ENCODE measurements at places on chromosomes 2 and 18.

DNA sequence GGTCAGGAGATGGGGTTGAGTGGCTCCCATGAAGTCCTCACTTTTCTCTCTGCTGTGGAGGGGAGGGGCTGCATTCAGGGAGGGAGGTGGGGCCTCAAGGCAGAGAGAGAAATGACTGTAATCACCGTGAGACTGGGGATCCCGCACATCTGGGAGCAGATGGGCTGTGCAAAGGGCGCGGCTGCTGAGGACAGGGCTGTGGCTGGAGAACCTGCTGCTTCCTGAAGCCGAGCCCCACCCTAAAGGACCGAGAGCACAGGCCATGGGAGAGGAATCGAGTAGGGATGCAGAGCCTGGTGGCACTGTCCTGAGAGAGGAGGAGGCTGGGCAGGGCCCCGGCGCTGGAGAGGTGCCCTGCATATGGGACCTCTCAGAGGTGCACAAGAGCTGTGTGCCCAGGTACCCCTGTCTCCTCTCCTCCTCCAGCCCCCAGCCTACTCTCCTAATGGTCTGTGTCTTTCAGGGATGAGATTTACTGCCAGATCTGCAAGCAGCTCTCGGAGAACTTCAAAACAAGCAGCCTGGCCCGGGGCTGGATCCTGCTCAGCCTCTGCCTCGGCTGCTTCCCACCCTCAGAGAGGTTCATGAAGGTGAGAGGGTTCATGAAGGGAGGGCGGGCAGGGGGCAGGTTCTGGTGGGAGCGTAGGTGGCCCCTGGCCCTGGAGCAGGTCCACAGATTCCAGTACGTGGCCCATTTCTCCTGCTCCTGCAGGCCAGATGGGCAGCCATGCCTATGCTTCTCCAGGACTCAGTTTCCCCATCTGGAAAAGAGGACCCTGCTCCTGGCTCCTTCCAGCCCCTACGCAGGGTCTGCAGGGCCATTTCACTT, 25.9 kb upstream of the GPR17 start:
- no peak for DNase-seq

DNA sequence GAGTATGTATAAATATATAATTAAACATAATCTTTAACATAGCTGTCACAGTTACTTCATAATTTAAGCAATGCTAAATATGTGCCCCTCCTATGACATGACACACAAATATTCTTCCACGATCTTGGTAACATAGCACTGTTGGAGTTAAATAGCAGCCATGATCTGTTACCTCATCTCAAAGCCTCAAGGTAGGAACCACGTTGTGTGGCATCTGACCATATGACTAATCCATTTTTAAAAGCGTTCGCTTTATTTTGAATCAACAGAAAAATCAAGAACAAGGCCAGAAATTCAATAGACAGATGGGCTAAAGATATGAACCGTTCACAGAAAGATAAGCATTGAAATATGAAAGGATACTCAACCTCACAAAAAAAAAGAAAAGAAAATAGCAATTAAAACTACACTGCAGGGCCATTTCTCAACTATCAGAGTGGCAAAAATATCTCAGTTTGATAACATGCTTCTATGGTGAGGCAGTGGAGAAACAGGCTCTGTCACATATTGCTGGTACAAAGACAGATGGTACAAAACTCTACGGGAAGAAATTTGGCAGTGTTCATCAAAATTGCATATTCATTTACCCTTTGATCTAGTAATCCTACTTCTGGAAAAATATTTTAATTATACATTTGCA, 105.9 kb downstream of the TMX3 start:
- DNase-seq = no peak

GRCh38 chr18:75269124-75269680, 58.6 kb downstream of the TSHZ1 start:
- DNase-seq = no peak

- no peak for DNase-seq
These were observed 281.8 kb downstream of the NCKAP5 start for GRCh38 chr2:133286326-133286922.

- peak; percentile 87 for DNase-seq
These were observed 5.9 kb upstream of the RPL37A start for GRCh38 chr2:216492597-216493333.

DNA sequence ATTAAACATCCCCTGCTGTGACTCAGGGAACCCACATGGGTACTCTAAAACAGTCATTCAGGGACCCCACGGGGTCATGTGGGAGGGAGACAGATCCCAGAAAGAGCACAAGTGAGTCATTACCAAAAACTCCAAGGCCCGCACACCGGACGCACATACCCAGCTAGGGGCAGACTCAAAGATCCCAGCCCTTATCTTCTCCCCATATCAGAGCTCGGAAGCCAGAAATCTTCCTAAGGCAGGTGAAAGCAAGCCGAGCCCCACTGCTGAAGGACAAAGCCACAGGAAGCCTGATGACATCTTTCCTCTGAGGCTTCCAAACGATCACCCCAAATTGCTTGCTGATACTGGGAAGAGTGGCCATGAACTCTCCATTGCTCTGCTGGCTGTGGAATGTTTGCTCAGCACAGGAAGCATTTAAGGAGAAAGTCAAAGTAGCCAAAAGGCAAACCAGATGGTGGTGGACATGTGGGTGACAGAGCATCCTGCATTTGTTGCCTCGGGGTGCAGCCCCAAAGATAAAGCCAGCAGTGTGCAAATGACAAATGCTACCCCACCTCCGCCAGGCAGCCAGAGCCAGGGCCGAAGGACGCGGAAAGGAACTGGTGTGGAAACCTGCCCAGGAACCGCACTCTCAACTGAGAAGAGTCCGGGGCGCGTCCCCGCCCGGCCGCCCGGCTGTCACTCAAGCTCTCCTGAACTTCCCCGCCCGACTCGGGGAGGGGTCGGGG, 784 bp downstream of the ACTR1B start:
- peak; percentile 89 for DNase-seq

GRCh38 chr2:70960833-70961647, 17.4 kb upstream of the ANKRD53 start:
- no peak for DNase-seq

- peak; percentile 56 for DNase-seq
These were observed 163.6 kb downstream of the NAPG start for GRCh38 chr18:10689236-10690034.

DNA sequence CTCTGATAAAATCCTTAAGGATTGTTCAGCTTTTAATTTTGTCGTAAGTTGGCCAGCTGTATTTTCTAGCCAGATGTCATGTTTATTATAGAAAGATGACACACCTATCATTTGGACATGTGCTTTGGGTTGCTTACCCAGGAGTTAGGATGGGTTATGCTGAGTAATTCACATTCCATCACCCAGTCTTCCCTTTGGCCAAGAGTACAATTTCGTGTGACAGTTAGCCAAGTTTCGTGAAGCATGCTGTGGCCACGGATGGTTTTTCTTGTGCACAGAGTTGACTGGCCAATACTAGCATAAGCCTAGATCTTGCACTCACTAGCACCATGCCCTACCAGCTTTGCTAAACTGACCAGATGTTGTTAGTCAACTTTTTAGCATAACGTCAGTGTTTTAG, 5.8 kb downstream of the MAPRE3 start:
- DNase-seq = peak; percentile 89

DNA sequence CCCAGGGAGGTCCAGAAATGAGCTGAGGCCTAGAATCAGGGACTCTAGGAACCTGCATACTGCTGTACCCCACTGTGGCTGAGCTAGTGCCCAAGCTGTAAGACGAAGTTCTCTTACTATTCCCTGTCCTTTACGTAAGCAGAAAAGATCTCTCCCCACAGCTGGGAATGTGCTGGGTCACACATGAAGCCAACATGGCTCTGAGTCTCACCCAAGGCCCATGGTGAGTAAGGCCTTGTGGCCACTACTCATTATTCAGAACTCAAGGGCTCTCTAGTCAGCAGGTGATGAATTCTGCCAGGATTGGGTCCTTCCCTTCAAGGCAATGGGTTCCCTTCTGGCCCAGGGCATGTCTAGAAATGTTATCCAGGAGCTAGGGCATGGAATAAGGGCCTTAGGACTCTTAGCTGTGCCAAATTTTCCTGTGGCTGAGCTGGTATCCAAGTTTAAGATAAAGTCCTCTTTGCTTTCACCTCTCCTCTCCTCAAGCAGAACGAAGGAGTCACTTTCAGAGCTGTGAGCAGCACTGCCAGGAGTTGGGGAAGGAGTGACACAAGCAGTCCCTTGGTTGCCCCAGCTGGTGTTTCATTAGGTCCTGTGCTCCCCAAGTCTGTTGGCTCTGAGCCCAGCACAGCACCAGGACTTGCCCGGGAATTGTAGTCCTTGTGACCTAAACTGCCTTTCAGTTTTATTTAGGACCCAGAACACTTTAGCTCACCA, 707.6 kb downstream of the SLC4A3 start:
- DNase-seq = no peak

GRCh38 chr2:46257476-46257875, 39.7 kb upstream of the EPAS1 start:
- DNase-seq = peak; percentile 61

DNA sequence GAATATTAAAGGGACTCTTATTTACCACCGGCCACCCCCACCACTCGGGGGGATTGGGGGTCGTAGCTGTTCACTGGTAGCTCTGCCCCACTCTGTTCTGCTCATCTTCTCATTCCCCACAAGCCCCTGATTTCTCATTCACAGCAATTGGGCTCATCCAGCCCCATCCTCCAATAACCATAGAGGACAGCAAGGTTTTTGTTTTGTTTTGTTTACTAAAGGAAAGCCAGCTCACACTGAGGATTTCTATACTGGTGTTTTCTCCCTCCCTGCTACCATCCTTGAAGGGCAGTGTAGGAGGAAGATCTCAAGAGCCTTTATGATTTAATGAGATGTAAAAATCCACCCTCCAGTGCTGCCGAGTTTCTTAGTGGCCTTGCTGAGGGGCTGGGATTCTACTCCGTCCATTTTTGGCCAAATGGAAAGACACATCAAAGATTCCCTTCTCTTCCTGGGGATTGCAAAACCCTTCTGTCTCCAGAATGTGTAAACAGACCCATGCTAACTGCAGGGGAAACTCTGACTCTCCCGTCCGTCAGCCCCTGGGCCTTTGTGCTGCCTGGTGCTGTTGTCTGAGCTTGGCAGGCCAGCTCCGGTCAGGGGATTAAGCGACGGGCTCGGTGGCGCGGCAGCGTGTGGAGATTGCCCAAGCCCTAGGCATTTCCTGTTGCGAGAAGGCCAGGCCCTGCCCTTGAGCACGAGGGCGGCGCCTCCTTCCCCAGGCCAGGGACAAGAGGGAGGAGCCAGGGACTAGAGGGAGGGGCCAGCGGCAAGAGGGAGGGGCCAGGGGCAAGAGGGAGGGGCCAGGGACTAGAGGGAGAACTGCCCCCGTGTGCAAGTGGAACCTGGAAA, 165.0 kb downstream of the ANTXR1 start:
- peak; percentile 88 for DNase-seq

GRCh38 chr2:136154384-136154783, 36.4 kb upstream of the CXCR4 start:
- DNase-seq = no peak

DNA sequence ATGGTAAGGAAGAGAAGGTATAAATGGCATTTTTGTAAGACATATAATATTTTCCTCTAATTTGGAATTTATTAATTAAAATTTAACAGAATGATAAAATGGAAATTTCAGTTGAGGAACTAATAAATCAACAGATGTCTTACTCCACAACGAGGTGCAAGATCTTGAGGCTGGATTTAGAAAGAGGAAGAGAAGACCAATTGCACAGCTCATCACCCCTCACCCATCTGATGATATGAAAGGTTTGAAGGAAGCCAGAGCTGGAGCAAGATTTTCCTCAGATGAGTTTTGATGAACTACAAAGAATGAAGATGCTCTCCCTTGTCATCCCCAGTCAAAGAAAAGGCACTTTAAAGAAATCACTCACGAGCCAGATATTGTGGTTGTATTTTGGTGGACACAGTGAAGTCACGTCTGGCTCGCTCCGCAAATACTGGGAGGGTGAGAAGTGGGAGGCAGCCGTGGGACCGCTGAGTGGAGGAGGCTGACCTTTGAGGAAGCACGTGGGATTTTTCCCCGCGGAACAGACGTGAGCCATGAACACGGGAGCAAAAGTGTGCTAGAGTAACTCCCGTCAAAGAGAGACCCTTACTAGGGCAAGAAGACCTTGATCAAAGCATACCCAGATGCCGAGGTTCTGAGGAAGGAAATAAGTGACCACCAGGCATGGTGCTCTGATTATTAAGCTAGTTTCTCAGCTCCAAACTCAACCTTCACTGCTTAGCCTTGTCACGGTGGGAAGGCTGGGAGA, 511.4 kb downstream of the RNF144A start:
- no peak for DNase-seq

GRCh38 chr2:118356051-118356450, 267.8 kb downstream of the INSIG2 start:
- no peak for DNase-seq

DNA sequence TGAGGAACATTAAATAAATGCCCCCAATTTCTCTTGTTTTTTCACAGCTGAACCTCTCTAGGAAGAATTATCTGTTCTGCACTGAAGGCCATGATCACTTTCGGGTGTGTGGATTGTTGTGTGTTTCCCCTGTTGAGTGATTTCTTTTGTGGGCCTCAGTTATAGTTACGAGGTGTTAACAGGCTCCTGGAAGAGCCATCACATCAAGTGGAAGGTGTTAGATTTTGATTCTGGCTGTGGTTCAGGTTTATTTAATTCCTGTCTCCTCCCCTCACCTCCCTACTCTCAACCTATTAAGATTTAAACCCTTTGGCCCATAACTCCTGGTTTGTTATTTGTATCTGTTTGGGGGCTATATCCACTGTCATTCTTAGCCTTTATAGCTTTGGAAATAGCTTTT, 182.8 kb downstream of the AGPS start:
- no peak for DNase-seq

DNA sequence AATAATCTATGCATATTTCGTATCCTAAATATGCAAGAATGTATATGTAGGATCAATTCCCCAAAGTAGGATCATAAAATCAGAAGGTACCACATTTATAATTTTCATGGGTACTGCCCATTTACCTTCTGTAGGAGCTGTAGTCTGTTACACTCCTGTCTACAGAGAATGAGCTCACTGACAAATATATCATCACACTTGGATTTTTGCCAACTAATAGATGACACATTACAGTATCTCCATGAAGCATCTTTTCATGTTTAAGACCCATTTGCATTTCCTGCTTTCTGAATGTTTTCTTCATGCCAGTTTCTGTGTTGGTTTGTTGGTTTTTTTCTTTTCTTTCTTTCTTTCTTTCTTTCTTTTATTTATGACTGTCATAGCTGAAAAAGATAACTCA, 70.9 kb upstream of the EML6 start:
- peak; percentile 46 for DNase-seq

DNA sequence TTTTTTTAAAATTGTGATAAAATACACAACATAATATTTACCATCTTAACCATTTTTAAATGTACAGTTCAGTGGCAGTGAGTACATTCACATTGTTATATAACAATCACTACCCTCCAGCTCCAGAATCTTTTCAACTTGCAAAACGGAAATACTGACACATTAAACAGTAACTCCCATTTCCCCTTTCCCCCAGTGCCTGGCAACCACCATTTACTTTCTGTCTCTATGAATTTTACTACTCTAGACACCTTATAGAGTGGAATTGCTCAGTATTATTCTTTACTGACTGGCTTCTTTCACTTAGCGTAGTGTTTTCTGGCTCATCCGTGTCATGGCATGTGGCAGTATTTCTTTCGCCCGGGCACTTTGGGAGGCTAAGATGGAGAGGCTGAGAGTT, 32.6 kb downstream of the FASTKD2 start:
- DNase-seq = no peak

All from fibroblast of mammary gland (primary cell).